Mesothelial cell of epicardium (in vitro differentiated cells): ENCODE measurements at places on chromosomes 1 and 21. TPM values are rescaled to one million over a fixed set of nuclear protein-coding genes. Genes with fewer than 3 reads are reported as not detected.

The LCE1B gene
- not detected in 3 replicates for total RNA-seq

DNA sequence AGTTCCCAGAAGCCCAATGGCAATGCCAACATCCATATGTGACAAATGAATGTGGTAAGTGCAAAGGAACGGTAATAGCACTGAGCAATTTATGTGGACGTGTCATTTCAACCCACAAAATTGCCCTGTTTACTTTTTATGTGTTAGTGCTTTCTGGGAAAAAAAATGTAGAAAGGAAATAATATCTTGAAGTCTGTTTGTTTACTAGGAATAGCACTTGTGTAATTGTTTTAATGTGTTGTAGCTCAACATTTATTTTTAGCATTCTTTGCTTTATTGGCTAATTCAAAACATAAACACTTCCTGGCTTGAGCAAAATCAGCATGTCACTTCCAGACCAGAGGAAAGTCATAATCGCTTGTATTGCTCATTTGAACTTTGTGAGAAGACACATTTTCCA is 224.8 kb upstream of the KCNK2 start:
- H3K4me1 ChIP-seq = peaks cover 4% of the 10 kb centered on the region
- DNase-seq = no peak
- no peaks in the 10 kb centered on the region for H3K36me3 ChIP-seq

DNA sequence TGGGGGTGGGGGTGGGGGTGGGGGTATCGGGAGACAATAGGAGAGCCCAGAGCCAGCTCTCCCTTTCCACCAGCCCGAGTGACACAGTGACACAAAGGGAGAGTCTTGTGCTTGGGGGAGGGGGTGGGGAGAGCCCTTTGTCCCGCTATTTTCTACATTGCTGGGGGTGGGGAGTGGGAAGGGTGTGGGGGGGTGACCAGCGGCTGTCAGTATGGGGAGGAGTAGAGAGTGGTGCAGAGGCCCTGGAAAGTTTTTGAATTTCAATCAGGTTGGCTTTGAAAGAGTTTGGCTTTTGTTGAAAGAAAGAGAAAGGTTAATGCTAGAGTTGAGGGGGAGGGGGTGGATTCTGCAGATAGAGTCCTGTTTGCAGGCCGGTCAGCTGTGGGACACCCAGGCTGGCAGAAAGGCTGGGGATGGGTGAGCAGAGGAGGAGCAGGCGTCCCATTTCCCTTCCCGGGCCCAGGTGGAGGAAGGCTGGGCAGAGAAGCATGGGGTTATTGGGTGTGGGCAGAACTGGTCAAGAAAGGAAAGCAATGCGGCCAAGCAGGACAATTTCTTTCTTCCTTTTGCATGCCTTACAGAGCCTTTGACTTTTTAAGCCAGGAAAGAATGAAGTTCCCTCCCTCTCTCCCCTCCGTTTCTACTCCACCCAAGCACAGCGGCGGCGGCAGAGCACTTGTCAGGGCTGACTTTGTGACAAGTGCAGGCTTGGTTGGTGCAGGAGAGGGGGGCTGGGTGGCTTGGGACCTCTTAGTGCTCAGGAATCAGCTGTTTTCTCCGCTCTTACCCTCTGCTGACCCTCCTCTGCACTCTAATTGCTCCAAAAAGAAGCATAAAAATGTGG is 96.2 kb downstream of the RNF220 start:
- peaks cover 18% of the 10 kb centered on the region for H3K27me3 ChIP-seq
- peaks cover 15% of the 10 kb centered on the region for H3K4me1 ChIP-seq
- no peaks in the 10 kb centered on the region for H3K36me3 ChIP-seq
- H3K27ac ChIP-seq = no peak overlapping the region
- no peak for DNase-seq

DNA sequence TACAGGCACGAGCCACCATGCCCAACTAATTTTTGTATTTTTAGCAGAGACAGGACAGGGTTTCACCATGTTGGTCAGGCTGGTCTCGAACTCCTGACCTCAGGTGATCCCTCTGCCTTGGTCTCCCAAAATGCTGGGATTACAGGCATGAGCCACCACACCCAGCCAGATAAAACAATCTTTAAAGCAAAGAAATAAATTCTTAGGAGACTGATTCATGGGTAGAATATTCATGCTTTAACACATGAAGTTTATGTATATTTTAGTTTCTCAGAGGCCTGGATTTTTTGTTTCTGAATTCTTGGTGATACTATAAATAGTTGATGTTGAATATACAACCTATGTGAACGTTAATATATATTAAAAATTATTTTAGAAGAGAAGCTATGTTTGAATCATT is 127.4 kb upstream of the KIAA1614 start:
- peaks cover 4% of the 10 kb centered on the region for H3K4me1 ChIP-seq
- DNase-seq = no peak
- H3K27ac ChIP-seq = no peak overlapping the region
- no peak overlapping the region for H3K4me3 ChIP-seq

DNA sequence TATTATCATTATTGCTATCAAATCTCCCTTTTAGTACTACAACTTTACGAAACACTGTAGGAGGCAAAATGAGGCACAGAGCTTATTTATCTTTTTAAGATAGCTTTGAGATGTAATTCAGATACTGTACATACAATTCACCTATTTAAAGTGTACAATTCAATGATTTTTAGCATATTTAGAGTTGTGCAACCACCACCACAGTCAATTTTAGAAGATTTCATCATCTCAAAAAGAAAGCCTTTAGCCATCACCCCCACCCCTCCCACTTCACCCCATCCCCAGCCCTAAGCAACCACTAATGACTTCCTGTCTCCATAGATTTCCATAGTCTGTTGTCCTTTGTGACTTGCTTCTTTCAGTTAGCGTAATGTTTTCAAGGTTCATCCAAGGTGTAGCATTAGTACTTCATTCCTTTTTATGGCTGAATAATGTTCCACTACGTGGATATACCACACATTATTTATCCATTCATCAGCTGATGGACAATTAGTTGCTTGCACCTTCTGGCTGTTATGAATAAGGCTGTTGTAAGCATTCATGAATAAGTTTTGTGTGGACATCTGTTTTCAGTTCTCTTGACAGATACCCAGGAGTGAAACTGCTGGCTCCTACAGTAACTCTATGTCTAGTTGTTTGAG is 9.4 kb upstream of the CAPN9 start:
- no peak overlapping the region for H3K4me3 ChIP-seq
- no peaks in the 10 kb centered on the region for H3K4me1 ChIP-seq
- no peak for DNase-seq
- no peak overlapping the region for H3K27ac ChIP-seq

GRCh38 chr1:65066419-65066765 is 81.6 kb upstream of the AK4 start:
- no peaks in the 10 kb centered on the region for H3K36me3 ChIP-seq
- H3K4me3 ChIP-seq = peak overlapping the region; percentile 80
- peaks cover 16% of the 10 kb centered on the region for H3K27me3 ChIP-seq
- peak overlapping the region; percentile 72 for H3K27ac ChIP-seq
- H3K4me1 ChIP-seq = peaks cover 31% of the 10 kb centered on the region
